ENCODE measurements at places on chromosomes 4 and X.

GRCh38 chrX:1493877-1494510, 41.3 kb upstream of the ASMTL start:
- DNase-seq, result no peak

DNA sequence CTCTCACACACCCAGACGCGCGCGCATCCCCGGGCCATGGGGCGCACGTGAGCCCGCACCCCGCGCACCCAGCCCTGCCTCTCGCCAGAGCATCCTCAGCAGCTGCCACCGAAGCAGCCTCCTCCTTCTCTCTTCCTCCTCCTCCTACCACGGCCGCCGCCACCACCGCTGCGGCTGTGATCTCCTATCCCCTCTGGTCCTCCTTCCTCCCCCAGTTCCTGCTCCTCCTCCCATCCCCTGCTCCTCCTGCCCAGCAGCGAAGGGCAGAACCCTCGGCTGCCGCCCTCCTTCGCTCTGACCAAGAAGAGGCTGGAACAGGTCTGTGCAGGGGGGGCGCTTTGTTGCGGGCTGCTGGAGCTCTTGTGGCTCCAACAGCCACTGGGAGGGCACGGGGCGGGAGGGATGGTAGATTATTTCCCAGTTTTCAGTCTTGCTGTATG, 148.7 kb upstream of the CHRDL1 start:
- DNase-seq, result no peak

DNA sequence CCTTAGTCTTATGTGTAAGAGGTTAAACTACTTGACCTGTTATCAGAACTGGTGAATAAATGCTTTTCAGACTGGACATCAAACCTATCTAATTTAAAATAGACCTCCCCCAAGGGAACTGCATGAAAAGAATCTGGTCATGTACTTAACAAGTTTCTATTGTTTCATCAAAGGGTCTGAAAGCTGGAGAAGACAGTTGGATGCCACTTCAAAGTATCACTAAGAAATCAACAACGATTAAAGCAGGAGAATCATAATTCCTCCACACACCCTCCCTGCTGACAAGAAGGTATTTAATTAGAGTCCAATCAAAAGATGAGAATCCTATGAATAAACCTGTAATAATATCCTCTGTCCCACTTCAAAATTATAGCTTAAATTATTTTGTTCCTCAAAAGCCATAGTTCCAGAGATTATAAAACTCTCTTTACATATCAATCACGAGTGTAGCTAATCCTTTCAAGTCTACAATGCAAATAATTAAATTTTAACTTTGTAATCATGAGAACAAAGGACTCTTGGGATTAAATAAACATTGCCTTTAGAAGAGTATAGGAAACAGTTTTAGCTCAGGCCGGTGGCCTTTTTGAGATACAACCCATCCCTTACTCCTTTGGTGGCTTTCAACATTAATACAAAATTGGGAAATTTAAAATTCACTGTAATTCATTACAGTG, 35.1 kb downstream of the TSPAN5 start:
- DNase-seq, result no peak

DNA sequence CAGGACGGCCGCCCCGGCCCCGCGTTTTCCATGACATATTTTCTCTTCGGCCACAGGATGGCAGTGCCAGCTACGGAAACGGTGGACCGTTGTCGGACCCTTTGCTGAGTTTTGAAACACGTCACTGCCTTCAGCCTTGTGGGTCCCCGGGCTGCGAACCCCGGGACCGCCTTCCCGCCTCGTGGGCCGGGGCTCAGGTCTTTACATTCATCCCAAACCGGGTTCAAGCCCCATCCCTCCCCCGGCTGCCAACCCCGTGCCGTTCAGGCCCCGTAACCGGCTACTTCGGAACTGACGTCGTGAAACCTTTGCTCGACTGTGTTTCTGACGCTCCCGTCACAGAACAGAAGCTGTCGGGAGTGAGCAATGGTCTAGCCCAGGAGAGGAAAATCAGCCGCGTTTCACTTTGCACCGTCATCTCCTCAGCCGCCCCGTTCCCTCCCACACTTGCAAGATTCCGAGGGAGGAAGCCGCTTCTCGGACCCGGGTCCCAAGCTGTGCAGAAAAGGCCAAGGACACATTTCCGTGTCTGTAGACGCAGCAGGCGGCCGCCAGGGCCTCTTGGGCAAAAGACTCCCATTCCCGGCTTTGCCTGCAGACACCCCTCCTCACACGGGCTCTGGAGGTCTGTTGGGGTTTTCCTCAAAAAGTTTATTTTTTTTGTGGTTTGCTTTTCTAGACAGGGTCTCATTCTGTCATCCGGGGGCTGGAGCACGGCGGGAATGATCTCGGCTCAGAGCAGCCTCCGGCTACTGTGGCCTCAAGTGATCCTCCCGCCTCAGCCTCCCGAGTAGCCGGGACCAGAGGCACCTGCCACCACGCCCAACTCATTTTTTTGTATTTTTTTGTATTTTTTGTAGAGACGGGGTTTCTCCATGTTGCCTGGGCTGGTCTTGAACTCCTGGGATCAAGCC, 41.4 kb upstream of the PPP2R3B start:
- no peak for DNase-seq

GRCh38 chr4:85557016-85557901, 82.3 kb downstream of the ARHGAP24 start:
- DNase-seq, result no peak

DNA sequence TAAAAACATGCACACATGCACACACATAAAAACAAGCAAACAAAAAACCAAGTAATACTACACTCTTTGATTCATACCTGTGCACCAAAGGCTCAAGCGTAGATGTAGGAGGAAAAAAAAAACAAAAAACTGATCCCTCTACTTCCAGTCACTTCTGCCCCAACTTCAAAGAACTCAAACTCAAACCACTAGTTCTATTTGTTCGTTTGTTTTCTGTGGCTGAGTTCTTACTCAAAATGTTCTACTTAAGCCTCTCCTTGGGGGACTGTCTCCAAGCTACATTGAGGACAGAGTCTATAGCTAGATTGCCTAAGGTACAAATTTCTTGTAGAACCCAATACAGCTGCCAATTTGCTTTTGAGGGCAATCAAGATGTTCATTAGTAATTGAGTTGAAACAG, 171.0 kb upstream of the ATOH1 start:
- no peak for DNase-seq

- DNase-seq, result no peak
Observed at GRCh38 chr4:92265021-92265420, 38.7 kb upstream of the GRID2 start.

DNA sequence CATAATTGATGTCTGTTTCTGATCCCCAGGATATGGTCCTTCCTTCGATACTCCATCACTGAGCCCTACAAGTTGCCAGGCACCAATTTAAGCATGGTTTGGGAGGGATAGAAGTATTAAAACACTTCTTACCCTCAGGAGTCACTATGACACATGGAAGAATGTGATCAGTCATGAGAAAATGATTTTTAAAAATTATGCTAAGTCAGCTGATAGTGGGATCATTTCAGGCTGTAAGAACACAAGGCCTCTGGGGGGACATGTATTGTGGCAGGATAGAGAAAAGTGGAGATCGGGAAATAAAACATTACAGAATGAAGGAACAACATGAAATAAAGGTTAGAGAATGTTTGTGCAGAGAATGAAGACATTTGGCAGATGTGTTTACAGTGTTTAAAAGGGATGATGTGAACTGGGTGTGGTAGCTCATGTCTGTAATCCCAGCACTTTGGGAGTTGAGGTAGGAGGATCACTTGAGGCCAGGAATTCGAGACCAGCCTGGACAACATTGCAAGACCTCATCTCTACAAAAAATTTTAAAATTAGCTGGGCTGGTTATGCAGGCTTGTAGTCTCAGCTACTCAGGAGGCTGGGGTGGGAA, 64.0 kb downstream of the ELOVL6 start:
- no peak for DNase-seq

- no peak for DNase-seq
Observed at GRCh38 chrX:46588263-46588662, 14.7 kb downstream of the CHST7 start.

DNA sequence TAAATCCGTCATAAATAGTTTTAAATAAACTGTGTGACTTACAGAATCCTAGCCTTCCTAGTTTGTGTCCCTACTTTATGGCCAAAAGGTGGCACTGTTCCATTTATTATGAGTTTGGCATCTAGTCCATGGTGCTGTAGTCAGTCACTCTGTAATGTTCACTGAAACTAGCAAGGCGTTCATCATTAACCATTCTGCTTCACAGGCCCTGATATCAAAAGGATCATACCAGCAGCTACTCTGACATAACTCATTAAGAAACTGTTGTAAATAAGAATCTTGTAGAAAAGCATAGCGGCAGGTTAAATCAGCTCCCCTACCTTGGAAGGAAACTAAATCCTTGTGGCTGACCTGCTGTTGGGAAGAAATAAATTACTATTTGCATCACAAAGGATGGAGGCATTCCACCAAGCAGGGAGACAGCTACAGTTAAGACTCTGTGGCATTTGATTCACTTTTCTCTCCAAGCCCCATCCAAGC, 919.6 kb upstream of the DIAPH2 start:
- DNase-seq, result peak; percentile 20

GRCh38 chr4:168304744-168305459, 13.7 kb downstream of the DDX60 start:
- peak; percentile 25 for DNase-seq

DNA sequence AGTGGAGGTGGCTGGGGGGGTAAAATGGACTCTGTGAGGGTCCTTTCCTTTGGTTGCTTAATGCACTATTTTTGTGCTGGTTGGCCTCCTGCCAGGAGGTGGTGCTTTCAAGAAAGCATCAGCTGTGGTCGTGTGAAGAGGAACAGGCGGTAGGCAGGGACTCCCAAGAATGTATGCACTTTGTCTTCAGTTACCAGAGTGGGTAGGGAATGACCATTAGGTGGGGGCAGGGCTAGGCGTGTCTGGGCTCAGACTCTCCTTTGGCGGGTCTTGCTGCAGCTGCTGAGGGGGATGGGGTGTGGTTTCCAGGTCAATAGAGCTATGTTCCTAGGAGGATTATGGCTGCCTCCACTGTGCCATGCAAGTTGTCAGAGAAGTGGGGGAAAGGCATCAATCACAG, 509.0 kb downstream of the PCDH19 start:
- no peak for DNase-seq

DNA sequence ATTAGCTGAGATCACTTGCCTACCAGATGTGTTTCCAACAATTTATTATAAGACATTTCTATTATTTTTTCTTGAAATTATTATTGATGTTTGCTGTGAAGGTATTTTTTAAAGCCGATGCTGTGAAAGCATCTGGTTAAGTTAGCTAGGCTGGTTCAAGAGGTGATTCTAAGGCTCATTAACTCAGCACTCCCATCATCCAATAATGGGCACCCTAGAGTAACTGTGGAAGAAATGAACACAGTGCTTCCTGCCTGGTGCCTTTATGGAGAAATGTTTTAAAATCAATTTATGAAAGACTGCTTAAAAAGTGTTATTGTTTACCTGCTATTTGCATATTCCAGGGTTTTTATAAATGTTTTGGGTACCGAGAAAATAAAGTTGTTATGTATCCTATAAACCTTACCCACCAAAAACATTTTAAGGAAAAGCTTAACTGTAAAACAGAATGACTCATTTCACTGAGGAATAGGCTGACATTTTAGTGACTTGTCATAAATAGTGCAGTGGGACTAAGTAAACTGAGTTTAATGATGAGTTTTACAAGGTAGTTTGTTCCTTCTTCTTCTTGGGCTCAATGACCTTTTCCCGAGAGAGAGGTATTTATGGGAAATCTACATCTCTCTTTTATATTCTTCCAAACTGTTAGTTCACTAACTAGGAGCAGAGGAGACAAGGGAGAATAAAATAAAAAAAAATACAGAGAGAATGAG, 310.0 kb upstream of the AADAT start:
- DNase-seq, result no peak

- DNase-seq, result no peak
Observed at GRCh38 chr4:655464-656151, 18.5 kb downstream of the ATP5ME start.

- DNase-seq, result no peak
Observed at GRCh38 chr4:70359115-70359661, 1.4 kb upstream of the SMR3A start.

DNA sequence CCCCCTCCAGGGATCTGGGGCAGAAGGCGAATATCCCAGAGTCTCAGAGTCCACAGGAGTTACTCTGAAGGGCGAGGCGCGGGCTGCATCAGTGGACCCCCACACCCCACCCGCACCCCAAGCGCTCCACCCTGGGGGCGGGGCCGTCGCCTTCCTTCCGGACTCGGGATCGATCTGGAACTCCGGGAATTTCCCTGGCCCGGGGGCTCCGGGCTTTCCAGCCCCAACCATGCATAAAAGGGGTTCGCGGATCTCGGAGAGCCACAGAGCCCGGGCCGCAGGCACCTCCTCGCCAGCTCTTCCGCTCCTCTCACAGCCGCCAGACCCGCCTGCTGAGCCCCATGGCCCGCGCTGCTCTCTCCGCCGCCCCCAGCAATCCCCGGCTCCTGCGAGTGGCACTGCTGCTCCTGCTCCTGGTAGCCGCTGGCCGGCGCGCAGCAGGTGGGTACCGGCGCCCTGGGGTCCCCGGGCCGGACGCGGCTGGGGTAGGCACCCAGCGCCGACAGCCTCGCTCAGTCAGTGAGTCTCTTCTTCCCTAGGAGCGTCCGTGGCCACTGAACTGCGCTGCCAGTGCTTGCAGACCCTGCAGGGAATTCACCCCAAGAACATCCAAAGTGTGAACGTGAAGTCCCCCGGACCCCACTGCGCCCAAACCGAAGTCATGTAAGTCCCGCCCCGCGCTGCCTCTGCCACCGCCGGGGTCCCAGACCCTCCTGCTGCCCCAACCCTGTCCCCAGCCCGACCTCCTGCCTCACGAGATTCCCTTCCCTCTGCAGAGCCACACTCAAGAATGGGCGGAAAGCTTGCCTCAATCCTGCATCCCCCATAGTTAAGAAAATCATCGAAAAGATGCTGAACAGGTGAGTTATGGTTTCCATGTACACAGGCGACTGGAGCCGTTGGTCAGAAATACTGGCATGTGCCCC, at the start of gene CXCL1:
CXCL1 (plus strand) TSS at position 264 of the 926 bp plus-strand sequence; CDS start at position 342, 78 bp downstream.
- DNase-seq, result peak; percentile 16

DNA sequence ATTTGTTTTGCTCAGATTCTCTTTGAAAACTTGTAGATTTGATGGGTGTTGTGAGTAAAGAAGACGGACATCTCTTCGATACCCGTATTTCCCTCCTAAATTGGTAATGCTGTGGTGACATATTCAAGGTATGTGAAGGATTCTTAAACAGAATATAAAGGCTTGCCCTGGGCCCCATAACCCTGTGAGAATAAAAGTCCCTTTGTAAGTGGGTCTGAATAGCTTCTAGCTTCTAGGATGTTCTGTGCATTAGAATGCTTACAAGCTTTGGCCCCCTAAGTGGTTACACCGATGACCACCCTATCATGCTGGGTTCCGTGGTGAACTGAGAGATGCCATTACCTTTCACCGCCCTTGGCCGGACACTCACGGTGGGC, 574 bp upstream of the MOB1B start:
- no peak for DNase-seq

DNA sequence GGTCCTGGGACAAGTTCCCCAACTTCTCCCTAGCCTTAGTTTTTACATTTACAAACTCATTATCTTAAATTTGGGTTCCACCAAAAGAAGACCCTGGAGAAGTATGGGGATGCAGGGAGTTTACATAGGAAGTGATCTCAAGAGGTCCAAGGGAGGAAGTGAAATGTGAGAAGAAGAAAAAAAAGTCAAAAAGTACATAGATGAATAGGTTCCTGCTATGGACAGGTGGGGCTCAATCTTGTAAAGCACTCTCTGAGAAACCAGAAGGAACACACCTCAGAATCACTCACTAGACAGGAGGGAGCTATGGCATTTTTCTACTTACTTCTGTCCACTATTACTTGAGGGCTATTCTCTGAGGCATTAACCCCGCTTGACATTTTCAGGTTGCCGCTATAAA, 56.6 kb downstream of the ARHGAP6 start:
- no peak for DNase-seq

GRCh38 chrX:139287155-139287924, 243.2 kb upstream of the F9 start:
- DNase-seq, result no peak

Measured in erythroblast (primary cell).